Stimulated activated naive CD8-positive, alpha-beta T cell treated with anti-CD3 and anti-CD28 coated beads, Interleukin-15, amount 100 ng/mL, for 72 hours (primary cell): ENCODE measurements at places on chromosomes 3 and 15.

DNA sequence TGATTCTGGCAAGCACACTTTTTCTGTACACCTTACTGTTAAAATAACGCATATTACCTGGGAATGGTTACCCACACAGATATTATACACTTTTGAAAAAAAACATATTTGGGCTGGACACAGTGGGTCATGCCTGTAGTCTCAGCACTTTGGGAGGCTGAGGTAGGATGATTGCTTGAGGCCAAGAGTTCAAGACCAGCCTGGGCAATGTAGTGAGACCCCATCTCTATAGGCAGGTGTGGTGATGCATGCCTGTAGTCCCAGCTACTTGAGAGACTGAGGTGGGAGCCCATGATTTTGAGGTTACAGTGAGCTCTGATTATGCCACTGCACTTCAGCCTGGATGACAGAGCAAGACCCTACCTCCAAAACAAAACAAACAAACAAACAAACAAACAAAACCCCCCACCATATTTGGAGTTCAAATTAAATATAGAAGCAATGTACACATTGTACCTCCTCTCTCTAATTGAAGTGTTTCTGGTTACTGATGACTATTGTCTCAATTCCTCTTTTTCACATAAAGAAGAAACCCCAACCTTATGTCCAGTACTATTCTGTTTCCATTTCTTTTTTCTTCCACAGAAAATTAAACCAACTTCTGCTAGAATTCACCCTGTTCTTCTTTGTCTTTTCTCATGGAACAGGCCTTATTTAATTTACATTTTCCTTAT, 152.6 kb upstream of the UMPS start:
- no peak for DNase-seq

GRCh38 chr15:60265057-60265456, 132.7 kb downstream of the ANXA2 start:
- DNase-seq = no peak

GRCh38 chr3:57393977-57394376, 101.5 kb upstream of the ASB14 start:
- DNase-seq = no peak

DNA sequence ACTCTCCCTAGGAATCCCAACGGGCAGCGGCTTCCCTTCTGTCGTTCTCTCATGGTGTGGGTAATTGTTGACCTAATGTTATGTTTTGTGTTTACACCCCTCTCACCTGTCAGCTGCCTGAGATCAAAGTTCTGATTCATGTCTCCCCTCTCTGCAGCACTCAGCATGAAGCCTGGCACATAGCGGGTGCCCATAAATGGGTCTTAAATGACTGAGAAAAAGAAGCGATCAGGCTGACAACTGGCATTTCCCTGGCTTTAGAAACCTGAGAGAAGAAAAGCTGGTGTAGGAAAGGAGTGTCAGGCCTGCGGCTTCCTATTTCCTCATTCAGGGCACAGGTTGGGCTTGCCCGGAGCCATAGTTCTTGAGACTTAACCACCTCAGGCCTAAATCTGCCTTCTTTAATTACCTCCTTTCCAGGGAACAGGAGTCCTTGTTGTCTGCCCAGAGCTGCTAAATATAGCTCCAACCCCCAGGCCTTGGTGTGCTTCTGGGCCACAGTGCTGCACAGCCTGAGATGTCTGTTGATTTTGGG, 31.8 kb downstream of the LPP start:
- no peak for DNase-seq

GRCh38 chr15:69126054-69126469, 34.4 kb upstream of the GLCE start:
- no peak for DNase-seq

DNA sequence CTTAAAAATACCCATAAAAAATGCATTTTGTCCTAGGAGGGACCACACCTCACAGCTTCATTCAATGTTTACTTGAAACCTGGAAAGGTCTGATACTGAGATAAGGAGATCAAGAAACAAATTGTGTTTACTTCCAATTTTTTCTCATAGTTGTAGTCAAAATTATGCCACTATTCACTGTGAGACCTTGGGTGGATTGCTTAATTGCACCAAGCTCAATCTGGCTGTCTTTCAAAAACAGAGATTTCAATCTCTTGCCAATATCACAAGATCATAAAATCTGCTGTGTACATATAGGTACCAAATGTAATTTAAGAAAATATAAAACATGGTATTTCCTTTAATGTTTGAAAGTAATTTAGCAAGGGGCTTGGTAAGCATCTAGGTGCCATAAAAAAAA, 186.4 kb upstream of the THBS1 start:
- DNase-seq = no peak

GRCh38 chr15:99015698-99016568, 8.3 kb upstream of the PGPEP1L start:
- no peak for DNase-seq

DNA sequence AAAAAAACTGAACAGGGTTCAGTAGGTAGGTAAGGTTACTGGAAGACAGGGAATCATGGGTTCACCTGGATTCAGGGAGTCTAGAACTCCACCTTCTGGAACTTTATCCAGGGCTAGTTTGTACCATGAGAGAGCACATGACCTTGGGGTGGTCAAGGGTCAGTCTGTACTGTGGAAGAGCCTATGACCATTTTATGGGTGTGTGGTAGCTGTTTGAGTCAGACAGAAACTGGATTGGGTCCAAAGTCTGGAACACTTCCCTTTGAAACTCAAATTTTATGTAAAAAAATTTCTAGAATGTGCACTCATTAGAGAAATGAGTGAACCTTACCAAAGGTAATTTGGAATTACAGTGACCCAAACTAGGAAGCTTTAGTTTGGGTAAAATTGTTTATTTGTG, 486.0 kb upstream of the AGTR1 start:
- no peak for DNase-seq
